ENCODE measurements at places on chromosomes 7 and 10.

DNA sequence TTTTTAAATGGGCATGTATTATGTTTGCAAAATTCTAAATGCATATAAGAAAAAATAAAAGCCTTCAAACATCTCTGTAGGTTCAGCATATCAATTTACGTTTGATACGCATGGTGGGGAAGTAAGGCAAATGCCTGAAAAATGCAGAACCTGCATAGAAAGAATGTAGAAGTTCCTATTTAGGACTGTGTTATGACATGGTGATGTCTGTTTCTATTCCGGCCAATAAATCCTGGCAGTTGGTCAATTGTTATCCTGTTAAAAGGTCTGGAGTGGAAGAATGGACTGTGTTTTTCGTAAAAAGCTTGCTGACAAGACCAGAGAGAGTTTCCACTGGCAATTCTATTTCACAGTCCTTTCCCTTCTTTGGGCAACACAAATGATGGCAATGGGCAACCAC is 49.6 kb upstream of the CAV2 start:
- DNase-seq, result no peak

DNA sequence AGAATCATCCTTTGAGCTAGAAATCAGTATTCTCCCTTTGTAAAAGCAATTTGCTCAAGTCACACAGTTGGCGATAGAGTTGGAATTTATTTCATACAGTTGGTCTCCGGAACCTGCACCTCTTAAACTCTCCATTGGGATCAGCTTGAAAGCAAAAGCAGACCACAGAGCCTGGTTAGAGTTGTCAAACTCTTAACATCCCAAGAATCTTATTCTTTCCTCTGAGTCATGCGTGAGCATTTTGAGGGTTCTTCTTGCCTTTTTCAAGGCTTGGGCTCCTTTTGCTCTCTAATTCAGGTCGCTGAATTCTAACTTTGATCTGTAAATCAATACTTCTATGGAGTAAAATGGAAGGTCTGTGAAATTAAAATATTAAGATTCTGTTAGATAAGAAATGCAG is 19.6 kb upstream of the SCIN start:
- no peak for DNase-seq

- DNase-seq, result no peak
Observed at GRCh38 chr7:128052404-128052803, 21.2 kb upstream of the LRRC4 start.

DNA sequence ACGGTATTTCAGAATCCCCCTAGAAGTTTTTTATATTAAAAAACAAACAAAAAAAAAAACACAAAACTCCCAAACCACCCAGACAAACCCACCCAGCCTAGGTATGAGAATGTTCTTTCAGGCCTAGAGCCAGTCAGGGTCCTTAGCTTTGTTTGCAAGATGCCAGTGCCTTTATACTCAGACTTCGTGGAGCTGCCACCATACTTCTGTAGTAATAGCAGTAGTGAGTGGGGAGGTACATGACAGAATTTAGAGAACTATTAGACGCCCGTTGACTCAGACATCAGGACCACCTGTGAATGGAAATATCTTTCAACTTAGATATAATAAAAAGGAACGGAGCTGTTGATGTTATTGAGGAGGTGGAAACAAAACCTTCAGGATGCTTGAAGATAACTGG is 138.2 kb upstream of the MKLN1 start:
- DNase-seq, result no peak

DNA sequence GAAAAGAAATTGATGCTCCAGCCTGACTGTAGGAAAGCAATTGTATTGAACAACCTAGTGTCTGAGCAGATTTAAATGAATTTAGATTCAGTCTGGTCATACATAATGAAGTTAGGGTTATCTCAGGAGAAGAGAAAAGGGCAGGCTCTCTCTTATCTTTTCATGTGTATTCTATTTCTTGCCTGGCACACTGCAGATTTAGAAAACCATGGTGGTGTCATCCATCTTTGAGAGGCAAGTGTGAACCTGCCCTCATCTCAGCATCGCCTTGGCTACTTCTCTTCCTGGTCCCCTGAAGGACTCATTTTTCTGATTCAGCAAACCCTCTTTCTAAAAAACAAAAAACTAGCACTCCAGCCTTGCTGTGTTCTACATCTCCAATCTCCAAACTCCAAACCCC is 137.7 kb downstream of the LRRC4 start:
- DNase-seq, result no peak

GRCh38 chr7:32215697-32216096 is 145.5 kb upstream of the PDE1C start:
- DNase-seq, result no peak

- no peak for DNase-seq
Observed at GRCh38 chr10:132383751-132384196, 13.2 kb upstream of the PWWP2B start.

DNA sequence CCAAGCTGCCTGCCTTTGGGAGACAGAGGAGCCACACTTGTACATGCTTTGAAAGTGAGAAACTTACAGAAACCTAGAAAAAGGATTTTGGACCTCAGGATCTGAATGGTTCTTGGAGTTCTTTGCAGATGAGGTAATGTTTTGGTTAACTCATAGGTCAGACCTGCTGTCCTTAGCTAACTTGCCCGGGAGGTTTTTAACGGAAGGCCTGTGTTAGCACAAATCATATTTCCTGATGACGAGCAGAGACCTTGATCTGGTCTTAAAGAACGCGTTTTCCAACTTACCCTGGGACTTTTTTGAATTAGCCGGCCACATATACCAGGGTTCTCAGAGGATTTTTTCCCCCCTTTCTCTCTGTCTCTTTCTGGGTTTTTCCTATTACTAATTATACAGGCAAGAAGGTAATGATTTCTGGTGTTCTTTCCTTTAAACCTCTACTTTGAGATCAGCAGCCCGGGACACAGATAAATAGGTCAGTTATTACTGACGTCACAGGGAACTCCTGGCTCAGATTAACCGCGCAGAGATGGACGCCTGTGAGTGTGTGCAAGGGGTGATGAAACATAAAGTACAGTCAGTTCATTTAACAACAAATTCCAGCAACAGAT is 101.7 kb upstream of the KLF6 start:
- DNase-seq, result peak; percentile 84

- DNase-seq, result no peak
Observed at GRCh38 chr10:62788861-62789467, 15.6 kb upstream of the ADO start.

- DNase-seq, result no peak
Observed at GRCh38 chr7:153158149-153158548, 398.6 kb downstream of the ACTR3B start.

- no peak for DNase-seq
Observed at GRCh38 chr10:31646519-31646918, 282.1 kb downstream of the ARHGAP12 start.

DNA sequence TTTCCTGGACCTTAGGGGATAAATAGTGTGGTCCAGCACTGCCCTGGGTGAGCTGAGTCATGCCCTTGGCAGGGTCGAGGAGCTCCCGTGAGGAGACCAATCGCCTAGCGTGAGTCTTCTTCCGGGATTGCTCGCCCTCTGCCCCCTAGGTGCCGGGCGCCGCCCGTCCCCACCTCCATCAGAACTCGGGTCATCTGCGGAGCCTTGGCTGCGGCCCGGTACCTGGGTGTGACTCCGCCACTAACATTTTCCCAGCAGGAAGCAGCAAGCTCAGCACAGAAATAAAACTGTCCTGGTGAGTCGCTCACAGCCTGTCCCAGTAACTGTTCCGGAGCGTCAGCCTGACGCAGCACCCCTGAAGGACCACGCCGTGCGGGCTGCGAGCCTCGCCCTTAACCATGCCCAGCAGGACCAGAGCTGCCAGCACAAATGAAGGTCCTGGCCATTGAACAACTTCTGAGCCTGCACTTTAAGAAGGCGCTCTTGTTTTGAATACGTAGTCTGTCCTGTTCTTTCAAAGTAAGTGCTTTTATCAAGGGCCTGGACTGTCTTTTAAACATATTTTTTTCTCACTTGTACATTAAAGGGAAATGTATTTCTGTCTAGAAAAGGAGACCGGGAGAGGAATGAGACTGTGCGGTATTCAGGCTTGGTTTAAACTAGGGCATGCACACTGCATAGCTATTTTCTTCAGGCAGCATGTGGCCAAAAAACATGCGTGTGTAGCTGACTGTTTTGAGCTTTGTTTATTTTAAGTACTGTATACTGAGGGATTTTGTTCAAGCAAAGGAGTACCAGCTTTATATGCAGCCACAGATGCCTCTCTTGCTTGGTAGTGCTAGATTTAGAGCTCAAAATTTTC is 136.7 kb downstream of the HECW1 start:
- DNase-seq, result peak; percentile 9

DNA sequence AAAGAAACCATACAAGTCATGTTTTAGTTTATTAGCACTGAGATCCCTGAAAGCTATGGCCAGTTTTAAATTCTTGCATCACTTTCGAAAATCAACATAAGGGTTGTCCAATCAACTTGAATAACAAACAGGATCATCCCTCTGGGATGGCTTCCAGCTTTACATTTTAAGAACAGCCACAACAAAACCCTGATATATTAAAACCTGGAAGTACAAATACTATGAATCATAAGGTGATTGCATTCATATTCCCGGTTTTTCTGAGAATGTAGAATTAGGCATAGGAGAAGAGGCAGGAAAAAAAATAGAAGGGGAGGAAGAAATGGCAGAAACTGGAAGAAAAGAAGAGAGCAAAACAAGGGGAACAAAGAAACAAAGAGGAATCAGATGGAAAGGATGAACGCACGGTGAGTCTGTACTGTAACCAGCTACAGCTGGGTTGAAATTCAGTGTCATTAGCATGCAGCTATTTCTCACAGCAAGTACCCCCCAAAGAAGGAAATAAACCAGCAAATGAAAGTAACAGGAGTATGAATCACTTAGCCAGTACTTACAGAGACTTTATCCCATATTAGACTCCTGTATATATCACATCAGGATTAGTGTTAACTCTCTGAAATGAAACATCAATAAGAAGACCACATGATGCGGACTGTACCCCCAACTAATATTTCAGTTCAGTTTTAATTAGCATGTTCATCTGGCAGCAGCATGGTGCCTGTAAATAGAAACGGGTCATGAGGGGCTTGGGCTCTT is 301.3 kb downstream of the RNLS start:
- DNase-seq, result peak; percentile 84

GRCh38 chr7:117008118-117008885 is 55.0 kb downstream of the ST7 start:
- DNase-seq, result no peak

GRCh38 chr10:75108684-75109458 is 2.6 kb upstream of the SAMD8 start:
- DNase-seq, result no peak

GRCh38 chr7:44384586-44385433 is 59.4 kb upstream of the CAMK2B start:
- no peak for DNase-seq

DNA sequence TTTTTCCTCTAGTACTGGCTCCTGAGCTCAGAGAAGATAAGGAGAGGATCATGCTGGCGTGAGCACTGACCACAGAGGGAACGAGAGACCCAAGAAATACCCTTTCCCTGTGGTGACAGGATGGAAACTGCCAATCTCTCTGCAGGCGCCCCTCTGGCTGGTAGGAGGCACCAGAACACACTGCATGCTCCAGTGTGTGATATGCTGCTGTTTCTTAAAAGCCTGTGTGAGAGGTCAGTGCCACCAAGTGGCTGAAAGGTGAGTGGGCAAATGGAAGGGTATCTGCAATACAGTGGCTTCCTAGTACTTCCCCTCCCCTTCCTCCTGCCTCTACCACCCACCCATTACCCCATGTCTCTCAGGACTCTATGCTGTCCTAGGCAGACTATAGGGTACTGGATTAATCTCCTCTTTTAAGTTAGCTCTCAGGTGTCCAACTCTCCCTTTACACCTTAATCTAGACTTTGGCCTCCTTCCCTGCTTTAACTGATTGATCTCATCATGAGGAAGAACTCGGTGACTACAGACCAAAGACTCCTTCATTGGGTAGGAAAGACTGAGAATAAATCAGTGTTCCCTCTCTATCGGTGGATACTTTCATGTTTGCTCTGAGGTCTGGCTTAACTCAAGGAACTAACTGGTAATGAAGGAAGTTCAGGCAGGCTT is 283.6 kb downstream of the ADRA2A start:
- no peak for DNase-seq

GRCh38 chr10:43110338-43111071 is 27.7 kb upstream of the CSGALNACT2 start:
- DNase-seq, result no peak

- no peak for DNase-seq
Observed at GRCh38 chr7:38283107-38283506, 9.7 kb upstream of the TARP start.

- DNase-seq, result no peak
Observed at GRCh38 chr10:79178070-79178576, 109.4 kb downstream of the ZMIZ1 start.

DNA sequence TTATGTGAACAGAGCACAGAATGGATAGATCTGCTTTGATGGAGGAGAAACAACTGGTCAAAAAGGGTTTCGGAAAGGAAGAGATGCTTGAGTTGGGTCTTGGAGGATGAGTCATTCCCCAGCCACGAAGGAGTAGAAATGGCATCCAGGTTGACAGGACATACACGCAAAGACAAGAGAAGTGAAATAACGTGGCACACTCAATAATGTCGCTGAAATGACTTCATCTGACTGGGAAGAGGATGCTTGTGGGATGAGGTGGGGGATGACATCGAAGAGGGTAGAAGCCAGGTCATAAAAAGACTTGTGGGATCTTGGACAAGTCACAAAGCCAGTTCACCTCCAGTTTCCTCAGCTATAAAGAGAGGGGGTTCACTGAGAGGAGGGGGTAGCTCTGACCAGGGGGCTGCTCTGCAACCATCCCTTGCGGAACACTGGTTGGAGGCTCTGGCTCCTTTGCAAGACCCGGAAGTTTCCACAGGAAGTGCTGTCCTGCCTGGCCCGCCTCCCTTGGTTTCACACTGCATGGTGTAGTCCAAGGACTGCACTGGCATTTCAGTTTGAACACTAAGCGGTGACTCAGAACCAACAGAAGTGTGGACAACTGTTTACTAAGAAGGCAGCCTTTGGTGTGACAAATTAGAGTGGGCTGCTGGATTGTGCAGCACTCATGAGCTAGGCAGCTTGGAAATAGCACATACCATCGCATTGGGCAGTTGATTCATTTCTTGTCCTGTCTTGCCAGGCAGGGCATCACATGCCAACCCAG is 189.9 kb upstream of the ADO start:
- no peak for DNase-seq

DNA sequence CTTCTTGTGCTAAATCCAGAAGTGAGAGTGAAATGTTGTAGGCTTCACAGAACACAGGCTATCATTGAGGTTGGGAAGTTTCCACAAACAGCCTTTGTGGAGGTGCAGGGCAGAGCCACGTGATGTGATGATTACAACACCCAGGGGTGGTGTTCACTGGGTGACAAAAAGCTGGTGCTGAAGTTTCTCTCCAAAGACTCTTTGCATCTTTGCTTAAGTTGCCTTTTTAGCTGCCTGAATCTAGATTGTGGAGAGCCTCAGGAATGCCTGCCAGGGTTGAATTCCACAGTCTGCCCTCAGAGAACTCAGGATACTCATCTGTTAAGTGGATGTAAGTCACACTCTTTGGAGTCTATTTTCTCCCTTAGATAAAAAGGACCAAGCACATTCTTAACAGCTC is 56.3 kb downstream of the PLXNA4 start:
- DNase-seq, result no peak

DNA sequence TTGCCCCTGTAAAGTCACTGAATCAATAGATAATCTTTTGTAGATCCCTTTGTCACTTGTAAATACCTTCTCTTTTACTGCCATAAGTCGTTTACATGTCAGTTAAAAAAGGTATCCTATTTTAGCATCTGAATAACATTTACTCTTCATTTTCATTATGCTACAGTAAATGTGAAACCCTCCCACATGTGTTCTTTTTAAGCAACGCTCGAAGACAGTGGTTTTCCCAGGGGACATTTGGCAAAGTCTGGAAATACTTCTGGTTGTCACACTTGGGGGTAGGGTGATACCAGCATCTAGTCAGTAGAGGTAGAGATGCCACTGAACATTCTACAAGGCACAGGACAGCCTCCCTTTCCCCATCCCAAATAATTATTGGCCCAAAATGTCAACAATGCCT is 23.7 kb downstream of the ATAD1 start:
- DNase-seq, result no peak
